ENCODE measurements at places on chromosomes 11 and 22.
A peak's percentile ranks its signal among the peaks of the same experiment; 100 is the strongest.

DNA sequence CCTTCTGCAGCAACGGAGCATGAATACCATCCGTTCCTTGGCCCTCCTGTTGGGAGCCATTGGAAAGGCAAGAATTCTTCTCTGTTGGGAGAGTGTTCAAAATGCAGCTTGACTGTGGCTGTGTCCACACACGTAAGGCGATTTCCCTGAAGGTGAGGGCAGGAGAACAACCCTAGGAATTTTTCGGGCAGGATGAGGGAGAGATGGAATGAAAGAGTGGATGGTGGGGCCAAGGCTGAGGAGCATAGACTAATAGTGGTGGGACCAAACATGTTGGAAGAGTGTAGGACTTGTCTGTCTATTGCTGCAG lies 924.9 kb downstream of the TBC1D22A start:
- no peak for DNase-seq

DNA sequence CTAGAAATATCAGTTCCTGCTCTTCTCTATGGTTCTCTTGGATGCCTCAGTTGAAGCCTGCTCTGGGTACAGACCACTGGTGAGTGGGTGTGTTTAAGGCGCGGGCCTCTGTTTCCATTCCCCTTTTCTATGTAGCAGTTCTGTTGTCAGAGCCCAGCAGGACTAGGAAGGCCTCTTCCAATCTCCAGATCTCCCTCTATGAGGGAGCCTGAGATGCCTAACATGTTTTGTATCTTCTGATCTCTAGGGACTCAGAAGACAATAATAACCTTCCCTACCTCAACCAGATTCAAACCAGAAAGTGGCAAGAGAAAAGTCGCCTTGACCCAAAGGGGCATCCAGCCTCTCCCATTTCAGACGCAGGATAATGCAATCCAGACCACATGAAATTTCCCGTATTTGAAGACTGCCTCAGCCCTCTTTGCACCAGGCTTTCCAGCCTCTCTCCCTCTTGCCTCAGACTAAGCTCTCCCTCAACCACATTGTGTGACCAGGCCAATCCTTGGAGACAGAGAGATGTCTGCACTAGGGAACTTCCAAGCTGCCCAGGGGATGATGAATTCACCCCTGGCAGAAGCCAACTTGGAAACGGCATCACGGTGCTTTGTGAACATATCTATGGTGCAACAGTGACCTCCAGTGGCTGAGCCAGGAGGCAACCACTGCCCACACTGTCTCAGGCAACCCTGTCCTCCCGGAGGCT lies 150.1 kb upstream of the UBASH3B start:
- DNase-seq, result peak; percentile 84

GRCh38 chr11:10197091-10197490 lies 96.9 kb downstream of the SBF2 start:
- DNase-seq, result no peak

DNA sequence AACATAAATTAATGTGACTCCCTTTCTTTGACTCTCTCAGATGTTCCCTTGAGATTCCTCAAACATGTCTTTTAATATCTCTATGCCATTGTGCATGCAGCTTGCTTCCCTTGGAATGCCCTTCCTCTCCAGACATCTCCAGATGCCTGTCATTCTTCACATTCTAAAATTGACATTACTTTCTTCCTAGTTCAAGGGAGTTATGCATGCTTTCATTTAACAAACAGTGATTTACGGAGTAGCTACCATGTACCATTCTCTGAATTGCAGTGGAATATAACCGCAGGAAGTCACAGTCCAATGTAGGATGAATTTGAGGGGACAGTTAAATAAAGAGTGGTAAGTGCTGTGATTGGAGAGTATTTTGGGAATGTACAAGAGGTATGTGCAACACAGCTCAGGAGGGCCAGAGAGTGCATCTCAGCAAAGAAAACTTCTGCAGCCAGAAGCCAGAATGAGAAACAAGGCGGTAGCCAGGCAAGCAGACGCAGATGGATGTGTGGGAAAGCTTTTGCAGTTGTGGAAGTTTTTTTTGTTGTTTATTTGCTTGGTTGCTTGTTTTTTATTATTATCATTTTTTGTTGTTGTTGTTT lies 18.7 kb downstream of the MMP10 start:
- no peak for DNase-seq

- no peak for DNase-seq
Observed at GRCh38 chr11:34181251-34181650, 75.8 kb downstream of the NAT10 start.

- peak; percentile 62 for DNase-seq
Observed at GRCh38 chr22:23850136-23850611, 7.5 kb upstream of the SLC2A11 start.

DNA sequence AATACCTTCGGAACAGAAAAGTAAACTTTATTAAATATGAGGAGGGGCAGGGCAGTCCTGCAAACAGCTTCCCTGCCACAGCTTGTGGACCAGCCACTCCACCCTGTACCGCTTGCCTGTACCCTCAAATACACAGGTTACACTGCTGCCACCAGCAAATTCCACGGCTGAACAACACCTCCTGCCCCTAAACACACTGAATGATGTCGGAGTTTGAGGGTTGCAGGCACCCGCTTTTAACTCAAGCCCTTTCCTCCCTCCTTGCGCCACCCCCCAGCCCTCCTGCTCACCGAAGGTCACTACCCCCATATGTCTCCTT lies 4.0 kb downstream of the VSIG2 start:
- no peak for DNase-seq

GRCh38 chr22:38943201-38943600 lies 14.2 kb upstream of the APOBEC3A start:
- no peak for DNase-seq

GRCh38 chr11:124644426-124645280 lies 22.0 kb downstream of the TBRG1 start:
- peak; percentile 44 for DNase-seq

- DNase-seq, result no peak
Observed at GRCh38 chr11:19714387-19715363, 2.0 kb downstream of the NAV2 start.

- no peak for DNase-seq
Observed at GRCh38 chr22:44383652-44384562, 71.2 kb upstream of the SHISAL1 start.

DNA sequence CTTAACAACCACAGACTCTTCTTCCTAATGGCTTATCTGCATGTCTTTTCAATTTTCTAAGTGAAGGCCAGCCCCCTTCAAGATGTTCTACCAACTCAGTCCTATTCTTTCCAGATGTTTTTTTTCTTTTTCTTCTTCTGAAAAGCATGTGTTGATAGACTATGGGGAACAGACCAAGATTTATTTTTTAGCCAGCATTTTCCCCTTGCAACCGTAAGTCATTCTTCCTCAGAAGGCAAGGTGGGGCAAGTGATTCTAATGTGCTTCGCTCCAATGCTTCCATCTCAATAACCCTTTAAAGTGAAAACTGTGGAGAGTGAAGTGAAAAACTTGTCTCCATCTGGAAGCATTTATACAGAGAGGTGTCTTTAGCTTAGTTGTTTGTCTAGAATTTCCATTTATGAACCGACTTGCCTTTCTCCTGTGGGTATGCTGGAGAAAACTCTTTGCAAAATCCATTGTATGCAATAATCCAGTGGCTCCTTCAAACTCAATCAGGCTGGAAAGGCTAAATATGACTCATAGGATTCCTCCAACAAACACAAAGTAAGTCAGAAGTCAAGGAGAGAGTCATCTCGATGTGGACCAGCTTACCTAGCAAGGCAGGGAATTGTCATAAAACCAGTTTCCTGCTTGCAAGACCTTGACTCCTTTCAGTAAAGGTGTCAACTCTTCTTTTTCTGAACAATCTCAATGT lies 83.7 kb downstream of the MAML2 start:
- DNase-seq, result no peak
